ENCODE measurements at places on chromosomes 3 and 15.

DNA sequence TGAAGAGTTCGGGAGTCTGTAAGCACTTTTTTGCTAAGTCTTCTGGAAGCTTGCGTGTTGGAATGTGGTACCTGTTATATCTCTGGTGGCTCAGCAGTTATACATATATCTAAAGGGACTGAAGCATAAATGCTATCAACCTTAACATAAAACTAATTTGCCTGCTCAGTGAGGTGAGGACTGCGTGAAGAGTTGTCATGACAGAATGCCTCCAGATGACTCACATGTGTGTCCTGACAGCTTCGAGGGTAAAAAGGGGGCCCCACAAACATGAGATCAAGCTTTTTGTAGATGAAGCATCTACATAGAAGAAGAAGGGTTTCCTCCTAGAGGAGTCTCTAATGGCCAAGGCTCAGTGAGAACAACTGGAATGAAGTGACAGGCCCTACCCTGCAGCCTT lies 88.8 kb upstream of the C3orf80 start:
- no peak for DNase-seq

- DNase-seq = no peak
These were observed 353.8 kb downstream of the FGF12 start for GRCh38 chr3:192373586-192373985.

- DNase-seq = no peak
These were observed 192.1 kb downstream of the RORA start for GRCh38 chr15:61037031-61037430.

GRCh38 chr3:25457671-25458419 lies 29.8 kb downstream of the RARB start:
- DNase-seq = no peak

All from stimulated activated CD4-positive, alpha-beta T cell treated with anti-CD3 and anti-CD28 coated beads, Interleukin-12 subunit alpha, Interleukin-12 subunit beta, amount 100 ng/mL, for 4 hours (primary cell).